ENCODE measurements at places on chromosomes 1 and 21. TPM values are rescaled to one million over a fixed set of nuclear protein-coding genes. Genes with fewer than 3 reads are reported as not detected.

Gene TMEM54
- 46.5 TPM for total RNA-seq

Gene GNAT2
- total RNA-seq, result not detected

Gene ALPL
- 0.14 TPM for total RNA-seq

Gene CHD1L
- total RNA-seq, result 31.4 TPM

Gene PIK3C2B
- 9.2 TPM for total RNA-seq

Gene IL23R
- not detected for total RNA-seq

Gene RAB3B
- 10.4 TPM for total RNA-seq

Gene PRAMEF17
- not detected for total RNA-seq

Gene PSMB2
- 105 TPM for total RNA-seq

Gene HMCN1
- 0.42 TPM for total RNA-seq

Gene LCE3E
- not detected for total RNA-seq

Gene NPPB
- not detected for total RNA-seq

Gene OR2T35
- not detected for total RNA-seq

Gene ZNF593
- total RNA-seq, result 63.0 TPM

Gene A3GALT2
- total RNA-seq, result not detected

Gene PDE4B
- total RNA-seq, result 12.6 TPM

Gene ARHGEF2
- total RNA-seq, result 29.2 TPM

Gene SPRR4
- total RNA-seq, result not detected

Gene LRRC71
- total RNA-seq, result 0.24 TPM

Gene ARHGAP30
- total RNA-seq, result 0.07 TPM

Gene OR2G2
- not detected for total RNA-seq

Gene LCE1A
- not detected for total RNA-seq

Gene RABGAP1L
- total RNA-seq, result 5.5 TPM

Gene MAN1C1
- 0.37 TPM for total RNA-seq

Gene TTLL7
- 2.6 TPM for total RNA-seq

Gene ZNF670
- 3.1 TPM for total RNA-seq

Gene KIF21B
- 2.4 TPM for total RNA-seq

Gene THEM5
- total RNA-seq, result not detected

Gene MSH4
- not detected for total RNA-seq

Gene FH
- total RNA-seq, result 90.1 TPM

Gene TRIM63
- total RNA-seq, result 0.54 TPM

Gene CLEC20A
- not detected for total RNA-seq

Data from A549 treated with ZK216348 at 1 μM for 4 hours (cell line).